ENCODE measurements at places on chromosomes 6 and 20.
A peak's percentile ranks its signal among the peaks of the same experiment; 100 is the strongest.

DNA sequence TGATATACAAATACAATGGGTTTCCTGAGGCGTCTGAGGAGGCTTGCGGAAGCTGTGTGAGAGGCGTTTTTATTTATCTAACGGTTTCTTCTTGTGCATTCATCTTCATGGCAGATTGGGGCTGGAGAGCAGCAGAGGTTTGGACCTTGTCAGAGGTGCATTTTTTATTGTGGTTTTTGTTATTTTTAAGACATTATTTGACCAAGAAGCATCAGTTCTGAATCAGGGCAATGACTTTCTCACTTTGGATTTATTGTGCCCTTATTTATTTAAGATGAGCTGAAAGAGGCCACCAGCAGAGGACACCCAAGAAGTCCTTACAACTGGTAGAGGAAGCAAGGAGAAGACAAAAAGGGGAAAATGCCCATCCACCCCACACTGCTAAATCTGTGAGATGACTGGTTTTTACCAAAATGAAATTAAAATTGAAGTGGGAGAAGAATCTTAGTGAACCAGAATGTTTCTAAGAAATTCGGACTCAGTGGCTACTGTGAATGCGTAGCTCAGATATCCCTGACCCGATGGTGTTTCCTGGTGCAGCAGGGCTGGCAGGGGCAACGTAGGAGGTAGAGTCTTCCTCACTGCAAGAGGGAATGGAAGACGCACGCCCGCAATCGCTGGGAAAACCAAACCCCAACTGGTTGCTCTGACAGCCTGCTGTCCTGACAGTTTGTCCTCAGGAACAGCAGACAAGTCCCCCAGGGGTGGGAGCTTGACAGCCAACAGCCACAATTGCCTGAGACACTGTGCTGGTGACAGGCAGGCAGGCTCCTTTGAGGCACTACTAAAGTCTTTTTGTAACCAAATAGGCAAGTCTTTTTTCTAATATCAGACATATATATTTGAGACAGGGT, 14.2 kb downstream of the PRR18 start:
- DNase-seq = no peak

GRCh38 chr20:40710603-40711002, 21.6 kb upstream of the MAFB start:
- DNase-seq = no peak

DNA sequence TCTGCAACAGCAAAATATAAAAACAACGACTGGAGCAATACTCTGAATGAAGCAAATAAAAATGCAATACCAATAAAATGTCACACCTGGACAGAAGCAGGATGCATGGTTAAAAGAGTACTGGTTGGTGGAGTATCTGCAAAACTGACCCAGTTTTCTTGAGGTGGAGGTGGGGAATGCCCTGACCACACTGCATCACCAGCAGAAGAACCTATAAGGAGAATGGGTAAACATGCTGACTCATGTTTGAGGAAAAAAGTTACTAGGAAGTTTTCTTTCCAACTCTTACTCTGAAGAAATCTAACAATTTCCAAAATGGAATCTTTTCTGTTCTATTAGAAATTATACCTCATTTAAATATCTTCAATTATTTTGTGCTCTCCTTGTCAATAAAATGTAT, 43.6 kb downstream of the REPS1 start:
- no peak for DNase-seq

GRCh38 chr20:63864978-63865640, at the start of gene TPD52L2:
Gene TPD52L2, plus strand, starts transcription at chr20:63865270. Its CDS starts 96 bp downstream, at chr20:63865366.
- DNase-seq = peak; percentile 97

- no peak for DNase-seq
These were observed 147.1 kb upstream of the RALGAPA2 start for GRCh38 chr20:20859510-20859909.

GRCh38 chr6:158475344-158476302, 84.3 kb upstream of the TMEM181 start:
- DNase-seq = no peak

- DNase-seq = peak; percentile 26
These were observed 28.8 kb upstream of the TULP4 start for GRCh38 chr6:158283304-158283980.

GRCh38 chr6:5053038-5053437, 32.1 kb upstream of the PPP1R3G start:
- DNase-seq = no peak

DNA sequence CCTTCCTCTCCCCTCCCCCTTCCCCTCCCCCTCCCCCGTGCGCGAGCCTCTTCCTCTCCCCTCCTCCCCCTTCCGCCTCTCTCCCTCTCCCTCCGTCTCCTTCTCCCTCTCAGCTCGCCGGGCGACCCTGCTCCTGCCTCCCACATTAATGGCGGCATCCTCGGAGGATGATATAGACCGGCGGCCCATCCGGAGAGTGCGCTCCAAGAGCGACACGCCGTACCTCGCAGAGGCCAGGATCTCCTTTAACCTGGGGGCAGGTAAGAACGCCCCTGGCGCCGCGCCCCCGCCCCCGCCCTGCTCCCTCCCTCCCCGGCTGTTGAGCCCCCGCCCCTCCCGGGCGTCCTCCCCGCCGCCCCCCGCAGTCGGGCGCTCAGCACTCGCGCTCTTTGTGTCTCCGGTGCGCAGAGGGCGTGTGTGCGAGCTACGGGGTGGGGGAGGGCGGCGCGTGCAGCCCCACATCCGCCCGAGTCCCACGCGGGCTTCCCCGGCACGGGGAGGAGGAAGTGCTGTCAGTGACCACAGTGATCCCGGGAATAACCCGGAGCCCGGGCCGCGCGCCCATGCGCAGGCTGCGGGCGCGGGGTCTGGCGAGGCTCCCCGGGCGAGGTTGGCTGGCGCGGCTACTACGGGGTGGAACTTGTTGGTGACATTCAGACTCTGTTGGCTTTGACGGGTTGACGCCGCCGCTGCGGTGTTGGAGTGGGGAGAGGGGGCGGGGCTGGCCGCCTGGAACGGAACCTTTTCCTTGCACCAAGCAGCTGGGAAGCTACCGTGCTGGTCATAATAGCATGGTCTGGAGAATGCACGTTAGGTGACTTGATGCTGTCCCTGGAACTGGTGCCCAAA, 33.2 kb downstream of the PHACTR1 start:
- DNase-seq = no peak

DNA sequence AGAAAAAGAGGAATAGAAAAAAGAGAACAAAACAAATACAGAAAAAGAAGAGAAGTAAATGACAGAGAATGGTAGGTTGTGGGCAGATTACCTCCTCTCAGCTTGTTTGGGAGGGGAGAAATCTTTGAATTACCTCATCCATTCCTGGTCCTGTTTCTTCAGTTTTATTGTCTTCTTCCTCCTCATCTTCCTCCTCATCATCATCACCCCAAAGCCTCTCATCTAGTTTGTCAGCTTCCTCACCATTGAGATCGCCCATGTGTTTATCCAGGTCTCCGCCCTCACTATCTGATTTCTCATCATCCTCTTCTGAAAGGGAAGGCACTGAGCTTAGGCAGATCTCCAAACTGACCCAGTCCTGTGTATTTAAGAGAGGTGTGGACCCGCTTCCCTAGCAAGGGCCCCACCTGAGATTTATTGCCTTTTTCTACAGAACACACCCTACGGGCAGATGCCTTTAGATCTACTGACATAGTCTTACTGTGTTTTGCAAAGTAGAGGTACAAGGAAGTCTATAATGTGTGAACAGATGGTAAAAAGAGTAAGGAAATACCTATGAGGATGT, 24.2 kb upstream of the LYRM2 start:
- no peak for DNase-seq

- no peak for DNase-seq
These were observed 147.1 kb downstream of the EPHA7 start for GRCh38 chr6:93272211-93272610.

- DNase-seq = no peak
These were observed 16.8 kb upstream of the RALY start for GRCh38 chr20:33976959-33977358.

GRCh38 chr20:4053071-4053919, 37.9 kb upstream of the RNF24 start:
- no peak for DNase-seq

GRCh38 chr20:31715766-31716165, 6.9 kb downstream of the BCL2L1 start:
- no peak for DNase-seq

- no peak for DNase-seq
These were observed 987 bp downstream of the TMEM181 start for GRCh38 chr6:158560836-158561320.

- DNase-seq = no peak
These were observed 4.5 kb upstream of the GUCA1A start for GRCh38 chr6:42168650-42169049.

DNA sequence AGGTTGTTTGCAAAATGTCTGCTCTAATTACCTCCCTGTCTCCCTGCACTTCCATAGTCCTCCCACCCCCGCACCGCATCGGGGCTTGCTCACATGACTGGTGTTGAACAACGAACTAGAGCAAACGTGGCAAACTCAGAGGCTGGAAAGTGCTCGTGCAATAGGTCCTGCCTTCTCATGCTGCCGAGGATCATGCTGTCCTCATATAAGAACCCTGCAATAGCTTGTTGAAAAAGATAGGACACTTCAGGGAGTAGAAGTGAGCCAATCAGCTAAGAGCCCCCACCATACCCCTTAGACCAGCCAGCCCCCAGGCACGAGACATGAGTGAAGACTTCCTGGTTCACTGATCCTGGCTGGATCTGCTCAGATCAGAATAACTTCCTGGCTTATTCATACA, 219.2 kb downstream of the C6orf118 start:
- no peak for DNase-seq

DNA sequence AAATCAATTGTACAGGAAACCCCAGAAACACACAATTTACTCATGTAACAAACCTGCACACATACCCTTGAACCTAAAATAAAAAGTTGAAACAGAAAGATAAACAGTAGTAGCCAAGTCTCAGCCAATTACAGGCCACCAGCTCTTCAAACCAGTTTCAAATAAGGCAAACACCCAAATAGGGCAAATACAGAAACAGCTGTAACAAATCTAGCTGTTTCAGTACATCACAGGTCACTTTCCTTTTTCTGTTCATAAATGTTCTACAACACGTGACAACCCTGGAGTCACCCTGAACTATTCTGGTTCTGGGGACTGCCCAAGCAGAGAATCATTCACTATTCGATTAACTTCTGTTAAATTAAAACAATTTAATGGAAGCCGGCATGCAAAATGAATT, 329.0 kb downstream of the GJA1 start:
- no peak for DNase-seq

GRCh38 chr6:14128012-14128411, 10.4 kb downstream of the CD83 start:
- DNase-seq = no peak

DNA sequence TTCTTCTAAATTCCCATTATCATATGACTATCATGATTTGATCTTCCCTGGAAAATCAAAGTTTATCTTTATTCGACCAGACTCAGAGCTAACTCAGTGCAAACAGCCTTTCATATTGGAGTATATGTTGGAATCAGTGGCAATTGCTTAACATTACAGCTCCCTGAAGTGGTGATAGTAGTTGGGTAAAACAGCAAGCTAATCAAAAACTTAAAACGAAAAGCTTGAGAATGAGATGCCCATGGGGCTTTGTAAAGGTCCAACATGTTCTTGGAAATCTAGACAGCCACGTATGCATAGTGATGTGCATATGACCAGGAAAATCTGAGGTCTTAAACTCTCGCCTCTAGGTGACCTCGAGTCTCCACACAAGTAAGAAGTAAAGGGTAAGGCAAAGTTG, 437.6 kb downstream of the KIF16B start:
- no peak for DNase-seq

DNA sequence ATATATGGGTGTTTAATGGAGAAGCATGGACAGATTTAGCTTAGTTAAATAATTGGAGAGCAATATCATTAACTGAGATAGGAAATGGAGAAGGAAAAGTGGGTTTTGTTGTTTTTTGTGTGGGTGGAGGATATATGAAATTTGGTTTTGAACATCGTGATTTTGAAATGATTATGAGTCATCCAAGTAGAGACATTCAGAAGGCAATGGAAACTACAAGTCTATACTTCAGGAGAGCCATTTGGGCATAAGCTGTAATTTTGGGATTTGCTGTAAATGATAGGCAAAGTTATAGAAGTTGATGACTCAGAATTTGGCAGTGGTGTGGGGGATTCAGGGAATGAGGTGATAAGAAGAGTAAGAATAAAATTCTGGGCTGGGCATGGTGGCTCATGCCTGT, 27.4 kb upstream of the FAM135A start:
- no peak for DNase-seq

DNA sequence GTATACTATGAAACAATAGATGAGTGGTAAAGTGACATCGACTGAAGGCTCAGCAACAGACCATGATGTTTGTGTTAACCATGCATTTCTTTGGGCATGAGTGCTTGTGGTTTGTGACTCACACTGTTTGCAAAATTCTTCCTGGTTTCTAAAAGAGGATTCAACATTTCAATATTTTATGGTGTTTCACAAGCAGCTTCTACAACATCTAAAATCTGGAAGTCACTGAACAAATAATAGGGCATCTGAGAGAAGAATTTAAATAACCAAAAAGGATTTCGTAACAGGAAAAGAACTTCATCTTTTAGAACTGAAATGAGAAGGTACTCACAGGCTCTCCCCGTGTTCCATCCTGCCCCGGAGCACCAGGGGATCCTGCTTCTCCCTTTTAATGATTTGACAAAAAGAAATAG, 146.2 kb downstream of the COL21A1 start:
- DNase-seq = no peak

DNA sequence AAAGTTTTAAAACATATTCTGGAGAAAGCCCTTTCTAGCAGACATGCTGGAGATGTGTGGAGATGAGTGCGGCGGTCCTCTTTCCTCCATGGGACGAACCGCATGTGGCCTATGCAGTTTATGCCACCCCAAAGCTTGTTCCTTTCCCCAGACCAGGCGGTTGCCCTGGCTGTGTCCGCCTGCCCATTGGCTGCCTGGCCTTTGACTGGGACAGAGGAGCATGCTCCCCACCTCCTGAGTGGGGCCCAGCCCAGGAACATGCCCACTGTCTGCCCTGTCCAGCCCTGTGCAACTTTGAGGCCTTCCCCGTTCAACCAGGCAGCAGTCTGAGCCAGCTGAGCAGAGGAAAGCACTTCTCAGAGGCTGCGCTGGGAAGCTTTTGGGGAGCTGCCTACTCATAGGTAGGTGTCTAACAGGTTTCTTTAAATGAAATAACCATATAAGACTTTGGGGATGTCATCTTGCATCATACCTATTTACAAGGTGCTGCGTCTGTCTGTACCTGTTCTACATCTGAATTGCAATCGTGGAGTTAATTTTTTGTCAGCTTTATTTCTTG, 20.6 kb downstream of the FOXC1 start:
- no peak for DNase-seq
